ENCODE measurements at places on chromosomes 6 and 20. TPM values are rescaled to one million over a fixed set of nuclear protein-coding genes. Genes with fewer than 3 reads are reported as not detected.

The GCLC gene
- 18.5 TPM for total RNA-seq

The LPA gene
- total RNA-seq, result 0.22 TPM

The PRR18 gene
- total RNA-seq, result 0.50 TPM

The EPB41L2 gene
- total RNA-seq, result 43.2 TPM

The SLC32A1 gene
- total RNA-seq, result 0.71 TPM

The SYNE1 gene
- 79.8 TPM for total RNA-seq
